ENCODE measurements at places on chromosomes 2 and 18.

GRCh38 chr18:46289931-46290330 is 185.7 kb downstream of the HAUS1 start:
- no peak for DNase-seq

GRCh38 chr2:28713577-28714298 is 37.9 kb upstream of the PPP1CB start:
- DNase-seq = peak; percentile 12

- no peak for DNase-seq
These were observed 45.1 kb downstream of the CDH19 start for GRCh38 chr18:66558773-66559172.

DNA sequence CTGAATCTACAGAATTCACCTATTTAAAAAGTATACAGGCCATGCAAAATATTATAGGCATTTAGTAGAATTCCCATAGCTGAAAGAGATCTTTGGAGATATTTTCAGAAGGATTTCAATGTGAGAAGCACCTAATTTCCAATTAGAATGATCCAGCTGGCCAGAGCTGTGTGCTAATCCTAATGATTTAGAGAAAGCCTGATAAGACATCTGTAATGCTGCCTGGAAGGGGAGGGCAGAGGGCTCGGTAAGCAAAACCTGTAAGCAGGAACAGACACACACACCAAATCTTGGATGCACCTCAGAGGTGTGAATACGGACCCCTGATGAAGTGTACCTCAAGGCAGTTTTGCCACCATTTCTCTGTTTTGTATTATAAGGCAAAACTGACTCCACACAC is 14.0 kb downstream of the SERTAD2 start:
- no peak for DNase-seq

DNA sequence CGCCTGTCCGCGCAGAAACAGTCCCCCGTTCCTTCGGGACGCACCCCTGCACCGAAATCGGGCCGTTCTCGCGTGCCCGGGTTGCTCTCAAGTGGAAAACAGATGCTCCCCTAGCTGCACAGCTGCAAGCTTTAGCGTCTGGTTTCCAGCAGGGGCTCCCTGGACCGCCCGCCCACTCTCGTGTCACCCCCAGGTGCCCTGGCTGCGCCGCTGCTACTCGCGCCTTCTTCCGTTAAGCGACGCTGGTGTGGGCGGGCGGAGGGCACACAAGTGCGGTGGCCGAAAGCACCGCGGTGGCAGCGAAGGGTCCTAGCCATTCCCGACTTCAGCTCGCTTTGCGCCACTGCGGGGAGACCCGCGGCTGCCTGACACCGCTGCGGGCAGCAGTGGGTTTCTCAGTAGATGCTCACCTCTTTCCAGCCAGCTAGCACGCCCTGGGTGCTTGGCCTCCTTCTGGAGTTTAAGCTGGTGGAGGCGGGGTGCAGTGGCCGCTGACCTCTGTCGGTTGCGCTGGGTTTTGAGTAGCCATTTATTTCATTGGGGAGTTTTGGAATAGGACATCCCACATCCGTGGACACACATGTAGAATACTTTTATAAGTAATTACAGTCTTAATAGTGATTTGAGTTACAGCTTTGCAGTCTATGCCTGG is 806 bp downstream of the ZNF407 start:
- peak; percentile 38 for DNase-seq

DNA sequence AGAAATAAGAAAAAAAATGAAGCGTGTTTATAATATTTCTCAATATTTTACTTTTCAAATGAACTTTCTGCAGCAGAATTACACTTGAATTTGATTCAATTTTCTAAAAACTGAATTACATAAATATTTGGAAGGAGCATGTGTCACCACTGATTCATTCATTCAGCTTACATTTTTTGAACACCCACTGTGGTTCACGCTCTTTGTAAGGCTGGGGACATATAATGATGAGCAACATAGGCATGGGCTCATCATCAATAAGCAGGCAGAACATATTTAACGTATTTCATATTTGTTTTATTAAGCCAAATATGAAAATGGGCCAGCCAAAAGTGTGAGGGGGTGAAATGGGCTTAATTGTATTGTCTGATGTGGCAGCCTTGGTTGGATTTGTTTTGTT is 209.1 kb downstream of the CTNNA2 start:
- peak; percentile 13 for DNase-seq

DNA sequence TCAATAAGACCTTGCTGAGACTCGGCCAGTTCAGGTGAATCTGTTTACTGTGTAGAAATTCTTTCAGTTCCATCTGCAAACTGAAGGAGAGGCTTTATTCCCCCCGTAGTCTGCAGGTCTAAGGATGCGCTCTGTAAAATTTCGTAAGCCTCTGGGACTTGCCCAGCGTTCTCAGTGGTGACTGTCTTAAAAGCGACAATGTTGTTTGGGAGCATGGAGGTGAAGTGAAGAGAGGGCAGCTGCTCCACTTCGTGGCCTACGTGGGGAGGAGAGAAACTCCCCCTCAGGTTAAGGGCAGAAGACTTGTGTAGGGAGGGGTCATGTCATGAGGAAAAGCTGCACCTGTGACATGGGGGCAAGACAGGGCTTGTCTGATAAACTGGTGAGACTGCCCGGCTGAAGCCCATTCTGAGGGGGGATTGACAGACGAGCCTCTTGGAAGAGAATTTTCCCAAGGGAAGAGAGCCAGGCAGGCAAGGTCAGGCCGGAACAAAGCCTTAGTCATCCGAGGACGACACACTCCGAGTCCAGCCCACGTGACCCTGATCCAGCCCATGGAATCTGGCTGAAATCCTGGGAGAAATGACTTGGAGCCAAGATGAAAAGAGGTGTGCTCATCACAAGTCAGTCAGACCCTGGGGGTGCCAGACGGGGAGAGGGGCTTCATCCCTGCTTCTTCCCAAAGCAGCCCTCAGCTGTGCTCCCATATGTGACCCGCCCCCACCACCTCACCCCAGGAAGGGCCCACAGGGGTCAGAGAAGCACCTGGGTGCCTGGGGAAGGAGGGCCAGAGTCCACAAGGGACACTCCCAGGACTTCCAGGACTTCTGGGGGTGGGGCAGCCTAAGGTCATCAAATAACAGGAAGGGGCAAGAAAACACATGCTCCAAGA is 88.5 kb upstream of the SH3BP4 start:
- peak; percentile 73 for DNase-seq

DNA sequence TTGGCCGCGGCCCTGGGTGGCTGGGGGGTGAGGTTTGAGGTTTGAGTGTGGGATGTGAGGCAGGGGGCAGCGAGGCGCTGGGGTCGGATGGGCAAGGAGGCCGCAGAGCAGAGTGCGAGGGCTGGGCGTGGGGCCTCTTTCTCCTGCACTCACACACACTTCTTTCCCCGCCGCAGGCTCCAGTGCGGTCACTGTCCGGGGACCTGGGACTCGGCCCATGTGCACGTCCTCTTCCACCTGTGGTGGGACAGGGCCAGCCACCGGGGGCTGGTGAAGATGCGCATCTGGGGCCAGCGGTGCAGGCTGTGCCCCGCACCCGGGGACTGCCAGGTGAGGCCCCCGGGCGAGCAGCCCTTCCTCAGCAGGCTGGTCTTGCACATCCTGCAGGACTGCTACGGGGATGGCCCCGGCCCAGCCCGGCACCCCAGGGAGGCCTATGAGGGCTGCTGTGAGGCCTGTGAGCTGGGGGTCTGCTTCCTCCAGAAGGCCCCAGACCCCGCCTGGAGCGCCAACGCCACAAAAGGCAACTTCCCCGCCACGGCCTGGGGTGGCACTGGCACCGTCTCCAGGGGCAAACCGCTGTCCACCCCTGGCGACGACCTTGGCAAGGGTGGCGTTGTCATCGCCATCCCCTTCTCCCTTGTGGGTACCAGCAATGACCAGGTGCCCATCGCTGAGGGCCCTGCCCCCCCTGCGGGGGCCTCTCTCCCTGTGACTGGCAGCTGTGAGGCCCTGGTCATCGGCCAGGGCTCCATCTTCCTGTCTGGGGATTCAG is 2.2 kb downstream of the RTP5 start:
- DNase-seq = no peak

GRCh38 chr2:40606862-40607261 is 155.0 kb upstream of the SLC8A1 start:
- DNase-seq = peak; percentile 3

DNA sequence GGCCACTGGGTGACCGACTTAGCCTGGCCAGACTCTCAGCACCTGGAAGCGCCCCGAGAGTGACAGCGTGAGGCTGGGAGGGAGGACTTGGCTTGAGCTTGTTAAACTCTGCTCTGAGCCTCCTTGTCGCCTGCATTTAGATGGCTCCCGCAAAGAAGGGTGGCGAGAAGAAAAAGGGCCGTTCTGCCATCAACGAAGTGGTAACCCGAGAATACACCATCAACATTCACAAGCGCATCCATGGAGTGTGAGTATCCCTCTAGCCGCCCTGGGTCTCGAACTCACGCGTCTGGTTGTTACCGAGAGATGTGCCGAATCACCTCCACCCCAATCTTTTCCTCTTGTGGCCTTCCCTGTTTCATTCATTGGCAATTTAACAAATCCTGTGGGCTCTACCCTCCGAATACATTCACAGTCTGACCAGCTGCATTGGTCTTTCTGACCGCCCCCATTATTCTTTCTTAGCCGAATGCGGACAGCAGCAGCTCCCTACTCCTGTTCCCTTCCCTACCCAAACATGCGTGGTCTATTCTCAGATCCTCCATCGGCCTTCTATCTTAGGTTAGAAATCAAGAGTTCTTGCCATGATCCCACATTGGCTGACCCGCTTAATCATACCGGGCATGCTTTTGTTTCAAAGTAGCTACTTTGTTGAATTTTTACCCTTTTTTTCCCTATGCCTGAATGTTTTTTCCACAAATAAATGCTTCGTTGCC is 631 bp downstream of the RPL31 start:
- peak; percentile 23 for DNase-seq

GRCh38 chr2:17051538-17051937 is 385.9 kb upstream of the CYRIA start:
- no peak for DNase-seq

GRCh38 chr2:25494616-25495015 is 152.9 kb upstream of the DNMT3A start:
- DNase-seq = peak; percentile 85

DNA sequence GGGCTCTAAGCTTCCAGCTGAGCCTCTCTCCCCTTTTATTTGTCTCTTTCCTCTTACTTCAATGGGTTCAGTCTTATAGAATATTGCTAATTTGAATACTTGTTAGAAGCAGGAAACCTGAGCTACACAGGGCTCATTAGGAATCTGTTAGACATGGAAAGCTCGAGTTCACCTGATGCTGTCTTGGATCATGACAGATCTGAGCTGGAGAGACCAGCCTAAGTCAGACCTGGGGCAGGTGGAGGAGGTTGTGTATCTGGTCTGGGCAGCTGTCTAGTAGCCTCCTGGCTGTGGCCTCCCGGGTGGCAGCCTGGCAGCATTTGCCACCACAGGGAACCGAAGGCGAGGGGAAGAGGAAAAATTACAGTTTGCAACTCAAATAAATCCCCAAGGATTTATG is 185.9 kb downstream of the ICOS start:
- DNase-seq = no peak

DNA sequence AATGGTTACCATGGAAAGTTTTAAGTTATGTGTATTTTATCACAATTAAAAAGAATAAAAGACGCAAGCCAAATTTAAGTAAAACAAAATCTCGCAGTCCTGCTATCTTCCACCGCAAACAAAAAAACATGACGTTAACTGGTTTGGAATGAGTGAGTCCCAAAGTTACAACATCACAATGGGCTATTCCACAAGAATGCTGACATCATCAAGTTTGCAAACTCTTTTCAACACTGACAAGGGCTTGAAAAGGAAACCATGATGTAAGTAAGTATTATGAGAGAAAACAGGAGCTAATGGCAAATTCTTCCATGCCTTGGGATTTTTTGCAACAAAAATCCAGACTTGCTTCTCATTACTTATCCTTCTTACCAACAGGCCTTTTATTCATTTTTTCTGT is 31.1 kb downstream of the SIGLEC15 start:
- no peak for DNase-seq

GRCh38 chr18:61400716-61401115 is 67.5 kb downstream of the CDH20 start:
- peak; percentile 5 for DNase-seq

Measured in MG63 (cell line).